ENCODE measurements at places on chromosomes 11 and 22. TPM values are rescaled to one million over a fixed set of nuclear protein-coding genes. Genes with fewer than 3 reads are reported as not detected.

The SMTNL1 gene
- total RNA-seq = not detected

The ANKRD13D gene
- 28.8 TPM for total RNA-seq

The DDI1 gene
- not detected for total RNA-seq

The NRIP3 gene
- total RNA-seq = 2.2 TPM

The SPINDOC gene
- 20.6 TPM for total RNA-seq

The UBTFL1 gene
- not detected for total RNA-seq

The CD248 gene
- total RNA-seq = not detected

The RAG2 gene
- total RNA-seq = not detected

The MFRP gene
- not detected for total RNA-seq

The TSGA10IP gene
- not detected for total RNA-seq

The HBE1 gene
- not detected for total RNA-seq

The MUC5AC gene
- not detected for total RNA-seq

The RTN4RL2 gene
- 0.10 TPM for total RNA-seq

The EIF3M gene
- 327 TPM for total RNA-seq

The GLB1L2 gene
- total RNA-seq = 1.4 TPM

The SLN gene
- not detected for total RNA-seq

The OR8B3 gene
- not detected for total RNA-seq

The TESMIN gene
- 6.3 TPM for total RNA-seq

The PKDREJ gene
- not detected for total RNA-seq

The CARD10 gene
- 116 TPM for total RNA-seq

The ADORA2A gene
- total RNA-seq = 0.25 TPM

The ZP1 gene
- total RNA-seq = not detected

The SBF2 gene
- 22.7 TPM for total RNA-seq

The ARHGAP32 gene
- 11.2 TPM for total RNA-seq

The SYNGR1 gene
- 1.1 TPM for total RNA-seq

The ZBTB16 gene
- total RNA-seq = not detected

The TRIM49D1 gene
- total RNA-seq = not detected

The A4GALT gene
- 11.7 TPM for total RNA-seq

The NLRP6 gene
- total RNA-seq = not detected

The ALDH3B2 gene
- 0.14 TPM for total RNA-seq

The HEPN1 gene
- not detected for total RNA-seq

The GATD1 gene
- total RNA-seq = 37.0 TPM

The MS4A14 gene
- total RNA-seq = not detected

The CATSPER1 gene
- not detected for total RNA-seq

The CD3E gene
- total RNA-seq = not detected

The NCAM1 gene
- total RNA-seq = 0.14 TPM

The BACE1 gene
- 11.8 TPM for total RNA-seq

The UCP2 gene
- total RNA-seq = 0.42 TPM

The GPR83 gene
- total RNA-seq = not detected

The FDX1 gene
- total RNA-seq = 10.6 TPM

The FADS1 gene
- 97.3 TPM for total RNA-seq

Data from foreskin keratinocyte (primary cell).